ENCODE measurements at places on chromosomes 16 and 17.
A peak's percentile ranks its signal among the peaks of the same experiment; 100 is the strongest.

DNA sequence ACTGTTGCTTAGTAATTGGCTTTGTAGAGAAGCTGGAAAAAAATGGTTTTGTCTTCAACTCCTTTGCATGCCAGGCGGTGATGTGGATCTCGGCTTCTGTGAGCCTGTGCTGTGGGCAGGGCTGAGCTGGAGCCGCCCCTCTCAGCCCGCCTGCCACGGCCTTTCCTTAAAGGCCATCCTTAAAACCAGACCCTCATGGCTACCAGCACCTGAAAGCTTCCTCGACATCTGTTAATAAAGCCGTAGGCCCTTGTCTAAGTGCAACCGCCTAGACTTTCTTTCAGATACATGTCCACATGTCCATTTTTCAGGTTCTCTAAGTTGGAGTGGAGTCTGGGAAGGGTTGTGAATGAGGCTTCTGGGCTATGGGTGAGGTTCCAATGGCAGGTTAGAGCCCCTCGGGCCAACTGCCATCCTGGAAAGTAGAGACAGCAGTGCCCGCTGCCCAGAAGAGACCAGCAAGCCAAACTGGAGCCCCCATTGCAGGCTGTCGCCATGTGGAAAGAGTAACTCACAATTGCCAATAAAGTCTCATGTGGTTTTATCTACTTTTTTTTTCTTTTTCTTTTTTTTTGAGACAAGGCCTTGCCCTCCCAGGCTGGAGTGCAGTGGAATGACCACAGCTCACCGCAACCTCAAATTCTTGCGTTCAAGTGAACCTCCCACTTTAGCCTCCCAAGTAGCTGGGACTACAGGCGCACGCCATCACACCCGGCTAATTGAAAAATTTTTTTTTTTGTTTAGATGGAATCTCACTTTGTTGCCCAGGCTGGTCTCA, 6.2 kb upstream of the TMEM235 start:
- no peak for DNase-seq

DNA sequence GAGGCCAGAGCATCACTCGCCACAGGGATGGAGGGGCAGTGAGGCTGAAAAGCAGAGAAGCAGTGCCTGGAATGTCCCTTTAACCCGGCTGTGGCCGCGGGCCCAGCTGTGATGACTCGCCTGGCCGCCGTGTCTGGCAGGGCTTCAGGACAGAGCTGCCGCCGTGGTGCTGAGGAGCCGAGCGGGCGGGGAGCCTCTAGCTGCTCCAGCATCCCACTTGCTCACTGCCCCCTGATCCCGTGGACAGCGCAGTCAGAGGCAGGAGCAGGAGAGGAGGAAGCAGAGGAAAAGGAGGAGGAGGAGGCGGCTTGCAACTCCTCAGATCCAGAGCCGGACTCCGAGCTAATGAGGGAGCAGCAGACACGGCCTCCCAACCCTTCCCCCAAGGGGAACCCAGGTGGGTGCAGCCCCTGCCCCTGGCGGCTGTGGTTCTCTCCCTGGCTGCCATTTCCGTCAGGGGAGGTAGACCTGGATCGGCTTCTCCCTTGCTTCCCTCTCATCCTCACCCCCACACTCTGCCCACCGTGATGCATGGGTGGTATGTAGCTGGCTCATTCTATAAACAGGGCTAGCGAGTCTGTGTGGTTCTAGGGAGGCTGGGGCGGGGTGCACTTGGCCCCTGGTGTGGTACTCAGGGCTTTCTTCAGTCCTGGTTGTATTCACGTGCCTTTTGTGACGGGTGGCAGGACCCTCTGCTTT, 165.7 kb downstream of the CMIP start:
- peak; percentile 61 for DNase-seq

DNA sequence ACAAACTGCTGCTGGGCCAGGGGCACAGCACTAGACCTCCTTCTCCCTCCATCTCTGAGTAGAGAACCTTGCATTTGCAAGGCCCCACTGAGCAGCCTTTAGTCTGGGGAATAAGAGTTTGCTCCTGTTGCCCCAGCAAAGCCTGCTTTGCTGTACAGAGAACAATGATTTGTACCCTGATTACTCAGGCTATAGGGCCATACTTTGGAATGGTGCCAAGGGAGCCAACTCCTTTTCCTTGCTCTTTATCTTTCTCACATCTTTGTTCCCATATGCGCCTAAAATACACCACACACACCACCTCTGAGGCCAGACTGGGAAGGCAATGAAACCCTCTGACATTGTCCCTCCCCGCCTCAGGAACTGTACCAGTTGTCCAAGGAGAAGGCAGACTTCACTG, 21.2 kb downstream of the LIG3 start:
- no peak for DNase-seq

DNA sequence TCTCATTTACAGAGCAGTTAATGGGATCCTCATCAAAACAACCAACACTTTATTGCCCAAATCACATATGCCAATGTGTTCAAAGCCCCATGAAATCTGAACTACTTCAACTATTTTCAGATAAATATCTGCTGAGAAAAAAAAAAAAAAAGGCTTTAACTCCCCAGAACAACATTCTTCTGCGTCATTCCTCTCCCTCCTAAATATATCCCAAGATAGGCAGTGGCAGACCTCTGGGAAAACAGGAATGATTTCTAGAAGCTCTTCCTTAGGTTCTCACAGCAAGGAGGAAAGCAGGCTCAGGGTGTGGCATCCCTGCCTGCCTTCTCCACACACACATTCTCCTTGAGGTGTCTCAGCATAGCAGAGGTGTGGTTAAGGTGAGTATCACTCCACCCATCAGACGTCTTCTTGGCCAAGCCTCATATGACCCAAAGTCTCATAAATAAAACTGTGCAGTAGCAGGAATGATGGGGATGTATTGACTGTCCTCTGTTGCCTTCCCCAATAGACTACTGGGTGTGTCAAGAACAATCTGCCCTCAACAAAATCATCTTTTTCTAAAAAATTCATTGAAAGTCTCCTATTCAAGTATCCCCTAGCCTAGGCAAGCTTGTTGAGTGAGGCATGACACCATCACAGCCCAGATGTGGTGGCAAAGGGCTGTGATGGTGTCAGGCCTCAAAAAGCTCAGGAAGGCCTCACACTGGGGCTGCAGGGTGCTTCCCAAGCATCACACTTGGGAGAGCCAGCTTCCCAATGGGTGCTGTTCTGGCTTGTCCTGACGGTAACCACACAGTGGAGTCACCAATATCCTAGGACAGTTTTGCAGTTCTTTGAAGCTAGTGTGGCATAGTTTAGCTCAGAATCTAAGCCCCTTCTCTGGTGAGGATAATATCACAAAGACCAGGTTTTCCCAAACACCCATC, 135.4 kb upstream of the SOX9 start:
- no peak for DNase-seq

- no peak for DNase-seq
These were observed 23.5 kb downstream of the CACNA1H start for GRCh38 chr16:1176280-1176897.

GRCh38 chr16:7330709-7331108, 1.9 kb upstream of the RBFOX1 start:
- no peak for DNase-seq

GRCh38 chr16:29148867-29149272, 164.0 kb downstream of the LAT start:
- no peak for DNase-seq

DNA sequence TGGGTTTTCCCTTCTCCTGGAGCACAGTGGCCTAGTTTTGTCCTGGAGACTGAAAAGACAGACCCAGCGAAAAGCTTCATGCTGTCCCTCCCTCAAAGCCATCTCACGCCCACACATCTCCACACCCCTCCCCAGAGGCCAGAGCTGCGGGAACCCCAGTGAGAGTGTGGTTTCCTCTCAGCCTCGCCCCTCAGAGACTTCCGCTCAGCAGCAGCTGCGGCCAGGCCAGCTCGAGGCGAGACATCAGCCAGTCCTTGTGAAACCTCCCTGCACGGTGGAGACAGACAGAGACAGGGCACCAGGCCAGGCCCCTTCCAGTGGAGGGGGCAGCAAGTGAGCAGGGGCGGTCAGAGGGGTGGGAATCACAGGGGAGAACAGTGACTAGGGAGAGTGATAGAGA, 77.0 kb upstream of the TNRC6C start:
- peak; percentile 46 for DNase-seq

GRCh38 chr17:604115-604450, 110.6 kb downstream of the VPS53 start:
- DNase-seq = no peak

DNA sequence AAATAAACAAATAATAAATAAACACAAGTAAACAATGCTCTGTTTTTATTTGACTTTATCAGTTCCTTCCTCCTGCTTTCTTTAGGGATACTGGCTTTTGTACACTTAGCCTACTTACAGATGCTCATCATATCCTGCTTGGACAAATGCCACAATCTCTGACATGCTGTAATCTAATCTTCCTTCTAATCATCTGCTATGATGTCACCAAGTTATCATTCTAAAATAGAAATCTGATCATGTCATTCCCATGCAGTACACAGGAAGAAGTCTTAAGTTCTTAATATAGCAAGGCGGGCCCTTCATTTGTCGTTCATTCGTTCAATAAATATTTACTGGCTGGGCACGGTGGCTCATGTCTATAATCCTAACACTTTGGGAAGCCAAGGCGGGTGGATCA, 9.1 kb upstream of the UBB start:
- DNase-seq = no peak

DNA sequence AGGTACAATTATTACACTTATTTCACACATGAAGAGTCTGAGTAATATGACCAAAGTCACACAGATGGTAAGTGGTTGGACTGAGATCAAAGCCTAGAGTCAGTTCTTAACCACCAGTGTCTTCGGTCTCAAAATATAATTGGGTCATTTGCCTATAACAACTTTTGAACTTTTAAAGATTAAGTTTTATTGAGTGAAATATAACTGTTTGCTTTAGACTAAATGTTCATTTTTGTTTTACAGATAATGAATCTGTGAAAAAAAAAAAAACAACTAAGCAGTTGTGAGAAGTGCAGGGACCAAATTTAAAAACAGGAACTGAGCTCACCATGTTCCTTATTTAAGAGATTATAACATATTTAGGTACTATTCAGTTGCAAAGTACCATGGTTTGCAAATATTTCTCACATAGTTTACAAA, 150.1 kb downstream of the ITFG1 start:
- DNase-seq = no peak

DNA sequence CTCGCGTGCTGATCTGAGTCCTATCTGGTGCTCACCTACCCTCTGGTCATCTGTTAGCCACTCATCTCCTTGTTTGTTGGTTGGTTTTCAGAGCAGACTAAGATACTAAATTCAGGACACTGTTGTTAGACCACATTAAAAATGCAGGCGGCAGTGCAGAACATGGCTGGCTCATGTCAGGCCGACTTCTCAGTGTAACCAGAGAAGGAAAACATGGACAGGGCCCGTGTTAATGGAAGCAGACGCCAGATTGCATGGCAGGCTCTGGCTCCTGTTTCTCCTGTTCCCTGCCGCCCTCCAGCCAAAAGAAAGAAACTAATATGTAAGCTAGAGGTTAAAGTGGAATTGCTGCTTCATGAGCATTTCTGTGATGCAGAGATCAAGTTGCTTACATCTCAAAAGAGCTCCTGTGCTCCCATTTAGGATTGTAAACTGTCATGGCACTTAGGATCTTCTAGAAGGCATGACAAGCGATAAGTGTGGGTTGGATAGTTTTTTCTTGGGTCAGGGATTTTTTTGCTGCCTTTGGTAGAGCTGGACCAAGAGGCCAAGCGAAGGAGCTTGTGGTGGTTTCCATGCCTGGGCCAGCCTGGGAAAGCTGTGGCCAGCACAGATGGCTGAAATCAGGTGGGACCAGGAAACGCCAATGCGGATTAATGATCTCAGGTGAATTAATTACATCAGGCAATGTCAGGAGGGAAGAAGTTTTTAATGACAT, 56.1 kb downstream of the YPEL2 start:
- no peak for DNase-seq

GRCh38 chr17:82775001-82775823, 23.3 kb downstream of the TBCD start:
- no peak for DNase-seq

- no peak for DNase-seq
These were observed 13.5 kb downstream of the G6PC1 start for GRCh38 chr17:42913981-42914617.

DNA sequence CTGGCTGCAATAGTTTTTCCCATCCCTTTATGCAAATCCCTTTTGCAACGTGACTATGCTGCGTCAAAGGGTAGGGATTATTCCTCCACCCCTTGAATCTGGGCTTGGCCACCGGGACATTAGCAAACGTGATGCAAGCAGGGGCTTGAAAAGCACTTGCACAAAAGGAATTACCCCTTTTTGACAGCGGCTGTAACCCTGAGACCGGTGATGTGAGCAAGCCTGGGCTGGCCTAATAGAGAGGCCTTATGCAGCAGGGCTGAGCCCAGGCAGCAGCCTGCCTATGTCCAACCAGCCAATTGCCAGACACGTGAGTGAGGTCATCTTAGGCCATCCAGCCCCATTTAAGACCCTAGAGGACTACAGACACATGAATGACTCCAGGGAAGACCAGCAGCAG, 30.4 kb upstream of the PAFAH1B1 start:
- DNase-seq = no peak

- DNase-seq = no peak
These were observed 52.8 kb downstream of the CBFA2T3 start for GRCh38 chr16:88923926-88924833.

GRCh38 chr17:44398692-44399691, 9.5 kb upstream of the ITGA2B start:
- DNase-seq = no peak

DNA sequence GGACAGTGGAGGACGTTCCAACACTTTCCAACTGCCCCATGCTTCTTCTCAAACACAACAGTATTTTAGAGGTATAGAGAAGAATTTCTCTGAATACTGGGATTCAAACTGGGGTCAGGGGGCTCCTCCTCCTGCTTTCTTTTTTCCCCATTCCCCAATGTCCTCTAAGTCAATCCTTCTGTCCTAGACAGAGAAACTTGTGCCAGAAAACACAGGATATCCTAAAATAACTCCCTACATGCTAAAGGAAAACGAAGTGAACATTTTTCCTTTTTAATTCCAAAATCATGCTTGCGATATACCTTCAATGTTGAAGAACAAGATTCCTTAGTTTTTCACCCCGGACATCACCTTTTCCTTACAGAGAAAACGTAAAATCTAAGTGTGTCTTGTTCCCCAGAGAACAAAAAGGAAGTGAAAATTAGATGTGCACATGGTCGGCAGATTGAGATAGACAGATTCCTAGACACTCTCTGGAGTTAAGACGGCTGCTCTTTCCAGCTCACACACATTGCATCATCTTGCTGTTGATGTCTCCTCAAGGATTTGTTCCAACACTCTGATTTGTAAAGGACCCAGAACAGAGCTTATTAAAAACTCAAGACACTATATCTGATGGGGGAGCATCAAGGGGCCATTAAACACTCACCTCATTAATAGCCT, 228.2 kb downstream of the GRIN2A start:
- no peak for DNase-seq

- no peak for DNase-seq
These were observed at the start of gene PPL for GRCh38 chr16:4936991-4937781. Gene PPL, minus strand, starts transcription at chr16:4937148. Its CDS starts 103 bp downstream, at chr16:4937045.

GRCh38 chr17:38617967-38618760, 12.4 kb upstream of the SRCIN1 start:
- no peak for DNase-seq
